ENCODE measurements at places on chromosomes 2 and 18. TPM values are rescaled to one million over a fixed set of nuclear protein-coding genes. Genes with fewer than 3 reads are reported as not detected.

The SH3BP4 gene
- total RNA-seq = 0.20 TPM

The NAT8 gene
- total RNA-seq = not detected

The NYAP2 gene
- total RNA-seq = 0.06 TPM

- no peaks in the 10 kb centered on the region for H3K27me3 ChIP-seq
- H3K36me3 ChIP-seq = peaks cover 36% of the 10 kb centered on the region
- DNase-seq = no peak
These were observed 17.7 kb downstream of the PDIA6 start for GRCh38 chr2:10794876-10795275.

DNA sequence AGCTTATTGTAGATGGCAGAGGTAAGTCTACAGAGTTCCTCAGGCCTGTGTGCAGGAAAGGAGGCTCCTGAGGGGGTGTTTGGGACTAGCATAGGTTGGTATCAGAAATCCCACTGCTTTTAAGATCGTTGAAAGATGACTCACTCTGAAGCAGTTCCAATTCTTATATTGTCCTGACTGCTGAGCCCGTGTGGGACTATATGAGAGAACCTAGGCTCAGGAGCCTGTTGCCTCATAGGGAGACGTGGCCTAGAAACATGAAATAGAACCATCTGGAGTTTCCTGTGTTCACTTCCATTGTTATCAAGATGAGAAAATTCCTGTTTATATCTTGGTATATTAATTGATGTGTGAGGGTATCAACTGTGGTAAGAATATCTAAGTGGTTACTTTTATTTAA, 5.7 kb downstream of the CCT7 start:
- no peak overlapping the region for H3K4me3 ChIP-seq
- no peak for DNase-seq
- no peaks in the 10 kb centered on the region for H3K27me3 ChIP-seq
- H3K4me1 ChIP-seq = peaks cover 33% of the 10 kb centered on the region
- H3K36me3 ChIP-seq = peaks cover 39% of the 10 kb centered on the region

- no peaks in the 10 kb centered on the region for H3K27me3 ChIP-seq
- H3K27ac ChIP-seq = no peak overlapping the region
- no peaks in the 10 kb centered on the region for H3K4me1 ChIP-seq
- DNase-seq = no peak
- H3K36me3 ChIP-seq = no peaks in the 10 kb centered on the region
These were observed 38.0 kb downstream of the RHBDD1 start for GRCh38 chr2:226873826-226874225.

The TFCP2L1 gene
- total RNA-seq = not detected

DNA sequence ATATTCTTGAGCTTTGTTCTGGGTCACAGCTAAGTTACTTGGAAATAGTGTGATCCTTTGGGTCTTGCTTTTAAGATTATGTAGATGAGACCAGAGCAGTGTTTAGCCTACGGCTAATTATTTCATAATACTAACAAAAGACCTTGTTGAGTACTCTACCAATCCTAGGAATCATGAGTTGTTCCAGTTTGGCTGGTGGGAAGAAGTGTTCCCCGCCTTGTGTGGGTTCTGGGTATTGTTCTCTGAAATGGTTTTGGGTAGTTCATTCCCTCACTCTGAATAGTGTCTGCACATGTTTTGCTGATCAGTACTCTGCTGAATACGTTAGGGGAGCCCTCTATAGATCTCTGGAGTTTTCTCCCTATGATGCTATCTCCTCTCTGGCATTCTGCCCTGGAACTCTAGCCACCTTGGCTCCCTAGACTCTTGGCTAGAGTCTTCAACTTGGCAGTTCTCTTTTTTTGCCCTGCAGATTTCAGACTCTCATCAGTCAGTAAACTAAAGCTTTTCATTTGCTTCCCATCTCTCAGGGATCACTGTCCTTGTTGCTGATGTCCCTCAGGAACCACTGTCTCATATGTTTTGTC, 48.4 kb downstream of the NEMP2 start:
- H3K4me1 ChIP-seq = no peaks in the 10 kb centered on the region
- peaks cover 32% of the 10 kb centered on the region for H3K36me3 ChIP-seq
- H3K4me3 ChIP-seq = no peak overlapping the region
- H3K27me3 ChIP-seq = no peaks in the 10 kb centered on the region
- H3K27ac ChIP-seq = no peak overlapping the region

- no peaks in the 10 kb centered on the region for H3K27me3 ChIP-seq
- H3K4me1 ChIP-seq = peaks cover 6% of the 10 kb centered on the region
- H3K27ac ChIP-seq = no peak overlapping the region
- DNase-seq = no peak
- H3K4me3 ChIP-seq = no peak overlapping the region
These were observed 23.2 kb upstream of the FAP start for GRCh38 chr2:162266460-162266760.

DNA sequence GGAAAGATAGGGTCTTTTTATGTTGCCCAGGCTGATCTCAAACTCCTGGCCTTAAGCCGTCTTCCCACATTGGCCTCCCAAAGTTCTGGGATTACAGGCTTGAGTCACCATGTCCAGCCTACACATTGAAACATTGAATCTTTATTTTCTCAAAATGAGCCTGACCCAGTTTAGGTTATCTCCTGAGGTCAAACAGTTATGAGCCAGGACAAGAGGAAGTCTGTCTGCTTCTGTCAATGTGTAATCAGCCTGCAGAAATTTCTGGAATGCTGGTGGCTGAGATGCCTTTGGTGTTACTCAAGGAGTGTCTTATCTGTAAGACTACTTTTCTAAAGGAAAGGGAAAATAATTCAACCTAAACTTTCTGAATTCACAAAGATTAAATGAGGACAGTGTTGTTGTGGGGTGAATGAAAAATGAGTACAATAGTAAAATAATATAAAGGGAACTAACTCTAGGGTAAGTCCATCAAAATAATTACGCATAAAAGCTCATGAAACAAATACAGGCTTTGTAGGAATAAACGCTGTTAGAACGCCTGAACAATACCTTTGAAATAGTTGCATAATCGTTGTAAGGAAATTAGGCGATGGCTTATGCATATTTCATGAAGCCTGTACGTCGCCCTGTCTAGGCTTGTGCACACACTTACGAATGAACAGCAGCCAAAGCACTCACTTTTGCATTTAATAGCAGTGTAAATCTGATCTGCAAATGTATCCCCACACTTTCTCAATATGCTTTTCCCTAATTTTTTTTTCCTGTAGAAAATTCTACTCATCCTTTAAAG, 260.8 kb downstream of the RDH14 start:
- no peaks in the 10 kb centered on the region for H3K36me3 ChIP-seq
- no peaks in the 10 kb centered on the region for H3K4me1 ChIP-seq
- no peak overlapping the region for H3K4me3 ChIP-seq
- no peaks in the 10 kb centered on the region for H3K27me3 ChIP-seq

DNA sequence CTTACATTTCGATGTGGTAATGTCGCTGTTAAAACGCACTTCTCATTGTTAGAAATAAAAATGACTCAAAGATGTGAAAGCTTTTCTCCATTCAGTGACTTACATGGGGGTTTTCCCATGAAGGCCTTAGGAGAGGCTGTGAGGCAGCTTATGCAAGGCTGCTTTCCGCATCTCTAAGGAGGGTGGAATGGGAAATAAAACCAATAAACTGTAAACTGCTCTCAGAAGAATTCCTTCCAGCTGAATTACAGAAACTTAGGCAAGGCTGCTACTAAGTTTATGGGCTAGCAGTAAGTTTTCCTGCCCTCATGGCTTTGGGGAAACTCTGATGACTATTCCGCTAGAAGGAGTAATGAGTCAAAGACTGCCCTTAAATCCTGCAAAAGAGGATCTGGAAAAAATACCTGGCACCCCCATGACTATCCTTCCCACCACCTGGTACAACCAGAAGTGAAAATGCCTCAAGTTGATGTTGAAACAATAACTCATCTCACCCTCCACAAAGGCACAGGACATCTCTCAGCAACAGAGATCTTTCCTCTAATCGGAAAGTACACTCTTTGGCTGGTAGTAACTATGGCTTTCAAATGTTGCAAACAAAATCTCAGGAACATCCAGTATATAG, 97.7 kb upstream of the SMAD7 start:
- no peaks in the 10 kb centered on the region for H3K36me3 ChIP-seq
- no peak overlapping the region for H3K4me3 ChIP-seq
- no peak overlapping the region for H3K27ac ChIP-seq
- no peaks in the 10 kb centered on the region for H3K27me3 ChIP-seq
- DNase-seq = no peak
